ENCODE measurements at places on chromosomes 4 and X.

DNA sequence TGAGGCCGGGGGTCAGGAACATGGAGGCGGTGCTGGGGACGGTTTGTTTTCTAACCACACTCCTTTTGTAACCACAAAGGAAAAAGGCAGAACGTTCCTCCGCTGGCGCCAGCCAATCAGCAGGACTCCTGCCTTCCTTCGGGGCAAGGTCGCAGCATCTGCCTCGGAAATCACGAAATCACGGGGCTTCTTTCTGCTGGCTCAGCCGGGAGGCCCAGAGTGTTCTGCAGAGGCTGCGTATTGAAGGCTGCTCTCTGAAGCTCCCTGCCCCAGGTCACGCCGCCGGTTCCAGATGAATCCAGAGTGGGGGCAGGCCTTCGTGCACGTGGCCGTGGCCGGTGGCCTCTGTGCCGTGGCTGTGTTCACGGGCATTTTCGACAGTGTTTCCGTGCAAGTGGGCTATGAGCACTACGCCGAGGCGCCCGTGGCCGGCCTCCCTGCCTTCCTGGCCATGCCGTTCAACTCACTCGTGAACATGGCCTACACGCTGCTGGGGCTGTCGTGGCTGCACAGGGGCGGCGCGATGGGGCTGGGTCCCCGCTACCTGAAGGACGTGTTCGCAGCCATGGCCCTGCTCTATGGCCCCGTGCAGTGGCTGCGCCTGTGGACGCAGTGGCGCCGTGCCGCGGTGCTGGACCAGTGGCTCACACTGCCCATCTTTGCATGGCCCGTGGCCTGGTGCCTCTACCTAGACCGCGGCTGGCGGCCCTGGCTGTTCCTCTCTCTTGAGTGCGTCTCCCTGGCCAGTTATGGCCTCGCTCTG lies 9.4 kb downstream of the TMEM187 start:
- peak; percentile 34 for DNase-seq

DNA sequence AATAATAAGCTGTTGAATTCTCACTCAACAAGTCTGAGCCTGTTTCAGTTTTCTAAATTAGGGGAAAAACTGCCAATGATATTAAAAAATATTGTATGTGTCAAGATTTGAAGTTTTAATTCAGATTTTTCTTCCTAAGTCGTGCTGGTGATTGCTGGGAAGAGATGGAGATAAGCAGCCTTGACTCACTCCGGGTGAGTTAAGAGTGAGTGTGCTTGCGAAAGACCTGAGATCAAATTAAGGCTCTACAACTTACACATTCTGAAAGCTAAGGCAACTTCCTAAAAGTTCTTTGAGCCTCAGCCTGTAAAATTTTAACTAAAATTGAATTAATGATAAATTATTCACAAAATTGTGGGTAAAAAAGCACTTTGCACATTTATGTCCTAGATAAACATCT lies 1441.2 kb downstream of the PCDH7 start:
- no peak for DNase-seq

DNA sequence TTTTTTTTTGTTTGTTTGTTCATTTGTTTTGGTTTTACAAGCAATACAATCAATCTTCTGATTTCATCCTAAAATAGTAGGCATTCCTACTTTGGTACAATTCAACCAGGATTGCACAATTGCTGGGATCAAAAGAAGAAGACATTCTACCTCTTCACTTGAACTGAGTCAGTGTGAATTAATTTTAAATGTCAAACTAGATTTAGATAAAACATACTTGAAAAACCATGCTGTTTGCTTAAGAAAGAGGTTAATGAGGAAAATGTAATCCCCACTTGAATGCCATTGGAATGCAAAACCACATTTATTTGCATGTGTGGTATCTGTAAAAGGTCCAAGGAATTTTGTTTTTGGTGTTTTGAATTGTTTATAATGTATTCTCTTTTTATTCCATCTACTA lies 40.5 kb downstream of the HAND2 start:
- no peak for DNase-seq

DNA sequence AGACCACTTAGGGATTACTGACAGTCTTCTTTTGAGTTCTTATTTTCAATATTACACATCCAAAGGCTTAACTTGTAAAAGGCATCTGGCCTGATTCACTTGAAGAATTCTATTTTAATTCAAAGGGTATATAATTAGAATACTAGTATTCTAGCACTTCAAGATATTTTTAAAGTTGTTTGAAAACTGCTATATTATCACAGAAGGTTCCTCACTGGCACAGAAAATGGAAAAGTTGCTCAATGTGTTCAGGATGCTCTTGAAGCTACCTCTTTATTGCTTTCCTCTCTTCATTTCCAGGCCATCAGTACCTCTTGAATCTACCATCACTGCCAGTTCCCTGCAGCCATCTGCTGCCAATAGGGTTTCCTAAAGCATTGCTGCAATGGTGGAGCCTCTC lies 271.4 kb downstream of the KCNIP4 start:
- DNase-seq: no peak

DNA sequence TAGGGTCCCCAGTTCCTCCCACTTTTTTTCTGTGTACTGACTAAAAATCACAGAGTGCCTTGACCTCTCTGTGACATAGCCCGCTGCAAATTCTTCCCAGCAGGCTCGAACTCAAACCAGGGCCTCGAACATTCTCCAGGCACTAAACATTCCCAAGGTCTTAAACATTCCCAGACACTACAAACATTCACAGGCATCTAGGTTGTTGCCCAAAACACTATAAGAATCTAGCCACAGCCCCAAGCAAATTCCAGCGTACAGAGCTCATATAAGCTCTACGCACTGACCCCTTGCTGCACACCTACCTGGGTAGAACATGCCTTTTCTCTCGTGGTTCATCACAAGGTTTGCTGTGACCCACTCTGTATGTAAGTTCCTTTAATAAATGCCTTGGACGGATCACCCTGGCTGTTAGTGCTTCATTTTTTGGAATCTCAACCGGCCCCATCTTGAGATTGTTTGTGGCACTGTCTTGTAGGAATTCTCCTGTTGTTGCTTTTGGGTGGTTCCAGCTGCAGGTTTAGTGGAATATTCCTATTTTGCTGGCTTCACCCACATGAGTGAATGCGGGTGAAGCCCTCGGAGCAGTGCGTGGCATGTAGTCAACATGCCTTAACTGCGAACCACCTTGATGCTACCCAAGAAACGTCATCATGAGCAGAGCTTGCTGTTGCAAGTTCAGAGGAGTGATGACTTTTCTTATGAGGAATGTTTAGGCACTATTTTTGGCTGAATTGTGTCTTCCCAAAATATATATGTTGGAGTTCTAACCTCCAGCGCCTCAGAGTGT lies 230.0 kb downstream of the HS3ST1 start:
- DNase-seq: no peak

DNA sequence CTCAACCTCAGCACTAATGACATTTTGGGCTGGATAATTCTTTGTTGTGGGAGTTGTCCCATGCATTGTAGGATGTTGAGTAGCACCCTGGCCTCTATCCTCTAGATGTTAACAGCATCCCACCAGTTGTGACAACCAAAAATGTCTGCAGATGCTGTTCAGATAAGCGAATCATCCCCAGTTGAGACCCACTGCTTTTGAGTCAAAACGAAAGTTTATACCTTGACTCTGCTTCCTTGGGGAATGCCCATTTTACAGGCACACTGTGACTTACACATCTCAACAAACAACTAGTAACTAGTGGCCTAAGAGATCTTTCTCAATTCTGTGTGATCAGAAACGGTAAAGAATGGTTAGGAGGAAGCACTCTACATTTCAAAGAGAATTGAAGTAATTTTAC lies 37.0 kb downstream of the SEPSECS start:
- DNase-seq: no peak

Measured in stimulated activated CD8-positive, alpha-beta memory T cell treated with anti-CD3 and anti-CD28 coated beads, Interleukin-7, amount 100 ng/mL, for 1 hour (primary cell).